ENCODE measurements at places on chromosomes 2 and 18. TPM values are rescaled to one million over a fixed set of nuclear protein-coding genes. Genes with fewer than 3 reads are reported as not detected.

DNA sequence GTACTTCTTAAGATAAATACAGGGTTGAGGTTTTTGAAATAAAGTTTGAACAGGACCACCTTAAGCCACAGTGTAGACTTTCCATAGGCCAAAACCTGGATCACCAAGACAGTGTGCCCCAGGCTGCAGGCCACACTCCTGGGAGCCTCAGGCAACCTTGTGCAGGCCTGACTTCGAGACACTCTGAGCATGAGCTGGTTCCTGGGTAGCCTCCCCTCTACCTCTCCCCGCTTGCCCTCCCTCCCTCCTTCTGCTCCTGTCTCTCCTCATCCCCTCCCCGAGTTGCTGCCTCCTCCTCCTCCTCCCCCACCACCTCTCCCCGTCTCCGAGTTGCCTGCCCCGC lies 10.6 kb upstream of the PROC start:
- no peak for DNase-seq

DNA sequence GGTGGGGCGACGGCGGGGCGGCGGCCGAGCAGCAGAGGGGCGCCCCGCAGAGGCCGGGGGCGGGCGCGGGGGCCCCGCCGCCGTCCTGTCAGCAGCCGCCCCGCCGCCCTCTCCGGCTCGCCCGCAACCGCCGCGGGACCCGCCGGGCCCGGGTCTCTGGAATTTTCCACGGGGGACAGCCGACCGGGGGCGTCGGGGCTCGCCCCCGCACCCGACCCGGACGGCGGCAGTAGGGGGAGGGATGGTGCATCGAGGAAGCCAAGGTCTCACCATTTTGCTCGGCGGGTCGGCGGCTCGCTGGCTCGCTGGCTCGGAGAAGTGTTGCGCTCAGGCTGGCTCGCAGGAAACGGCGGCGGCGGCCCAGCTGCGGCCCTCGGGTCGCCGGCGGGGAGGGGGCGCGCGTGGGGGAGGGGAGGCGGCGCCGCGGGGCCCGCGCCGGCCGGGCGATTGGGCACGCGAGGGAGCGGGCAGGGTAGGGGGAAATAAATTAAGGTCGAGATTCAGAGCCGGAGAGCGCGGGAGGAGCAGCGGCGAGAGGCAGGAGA lies 405 bp downstream of the PPP3R1 start:
- DNase-seq = peak; percentile 23

GRCh38 chr2:38740851-38741731 lies 10.1 kb downstream of the SRSF7 start:
- DNase-seq = no peak

GRCh38 chr2:148982282-148982681 lies 56.2 kb upstream of the LYPD6B start:
- DNase-seq = no peak

GRCh38 chr18:79749251-79750191 lies 48.2 kb upstream of the KCNG2 start:
- peak; percentile 31 for DNase-seq

DNA sequence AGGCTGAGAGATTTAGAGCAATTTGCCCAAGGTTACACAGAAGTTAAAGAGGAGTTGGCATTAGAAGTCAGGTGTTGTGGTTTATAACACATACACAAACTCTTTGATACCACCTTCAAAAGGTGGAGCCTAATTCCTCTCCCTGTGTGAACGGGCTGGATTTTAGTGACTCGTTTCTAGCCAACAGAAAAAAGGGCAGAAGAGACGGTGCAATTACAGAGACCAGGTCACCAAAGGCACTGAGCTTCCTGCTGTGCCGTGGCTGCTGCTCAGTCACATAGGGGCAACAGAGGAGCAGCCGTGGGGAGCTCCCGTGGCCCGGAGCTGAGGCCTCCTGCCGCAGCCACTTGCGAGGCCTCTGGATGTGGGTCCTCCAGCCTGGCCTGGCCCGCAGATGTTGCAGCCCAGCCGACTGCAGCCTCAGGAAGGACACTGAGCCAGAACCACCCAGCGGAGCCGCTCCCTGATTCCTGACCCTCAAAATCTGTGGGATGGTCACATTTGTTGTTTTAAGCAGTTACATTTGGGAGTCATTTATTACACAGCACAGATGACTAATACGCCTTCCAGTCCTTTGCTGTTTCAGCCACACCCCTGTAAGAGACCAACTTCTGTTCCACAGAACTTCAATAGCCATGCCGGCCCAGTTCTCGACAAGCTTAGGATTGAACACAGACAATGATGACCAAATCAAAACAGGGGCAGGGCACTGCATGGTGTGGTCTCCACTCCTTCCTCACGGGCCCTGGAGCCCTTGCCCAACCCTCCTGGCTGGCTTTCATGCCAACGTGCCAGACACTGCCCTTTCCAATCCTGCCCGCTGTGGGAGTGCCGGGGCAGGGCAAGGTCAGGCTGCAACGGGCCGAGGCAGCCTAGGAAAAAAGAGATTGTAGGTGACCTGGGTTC lies 17.1 kb downstream of the EDAR start:
- no peak for DNase-seq

Gene CDH19
- 0.31 TPM for polyA plus RNA-seq

Gene NYAP2
- 0.04 TPM for polyA plus RNA-seq
